Activated naive CD8-positive, alpha-beta T cell treated with anti-CD3 and anti-CD28 coated beads for 36 hours (primary cell): ENCODE measurements at places on chromosomes 4 and X. TPM values are rescaled to one million over a fixed set of nuclear protein-coding genes. Genes with fewer than 3 reads are reported as not detected.

DNA sequence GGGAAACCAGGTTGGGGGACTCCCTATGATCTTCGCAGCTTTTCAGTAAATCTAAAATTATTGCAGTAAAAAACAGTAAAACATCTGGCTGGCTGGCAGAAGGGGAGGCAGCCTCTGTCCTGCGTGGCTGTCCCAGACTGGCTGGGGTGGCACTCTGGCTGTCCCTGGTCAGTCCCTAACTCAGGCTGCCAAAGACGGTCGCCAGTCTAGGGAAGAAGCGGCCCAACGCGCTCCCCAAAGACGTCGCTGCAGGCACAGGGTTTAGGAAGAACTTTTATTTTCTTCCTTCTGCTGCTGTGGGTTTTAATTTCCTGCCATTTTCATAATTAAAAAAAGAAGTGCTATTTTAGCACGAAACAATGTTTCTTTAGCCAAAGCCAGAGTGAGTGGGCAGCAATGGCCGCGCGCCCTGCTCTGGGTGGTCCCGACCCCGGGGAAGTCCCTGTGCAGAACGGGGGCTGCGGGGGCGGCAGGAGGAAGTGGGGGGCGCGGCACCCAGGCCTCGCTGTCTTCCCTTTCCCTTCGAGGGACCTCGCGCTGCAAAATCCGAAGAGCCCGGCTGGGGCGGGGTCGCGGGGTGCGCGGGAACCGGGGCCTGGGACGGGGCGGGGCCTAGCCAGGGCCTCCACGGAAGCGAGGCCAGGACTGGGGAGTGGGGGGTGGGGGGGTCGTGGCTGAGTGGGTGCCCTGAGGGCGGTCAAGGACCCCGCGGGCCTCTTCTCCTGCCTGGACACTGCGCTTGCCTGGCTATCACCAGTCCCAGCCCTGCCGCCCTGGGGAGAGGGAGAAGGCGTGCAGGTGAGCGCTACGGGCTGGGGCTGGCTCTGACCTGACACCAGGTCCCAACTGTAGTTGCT is 6.3 kb upstream of the LETM1 start:
- H3K4me3 ChIP-seq, result peak overlapping the region; percentile 83
- peak overlapping the region; percentile 79 for H3K27ac ChIP-seq
- peaks cover 29% of the 10 kb centered on the region for H3K4me1 ChIP-seq
- DNase-seq, result peak; percentile 66

DNA sequence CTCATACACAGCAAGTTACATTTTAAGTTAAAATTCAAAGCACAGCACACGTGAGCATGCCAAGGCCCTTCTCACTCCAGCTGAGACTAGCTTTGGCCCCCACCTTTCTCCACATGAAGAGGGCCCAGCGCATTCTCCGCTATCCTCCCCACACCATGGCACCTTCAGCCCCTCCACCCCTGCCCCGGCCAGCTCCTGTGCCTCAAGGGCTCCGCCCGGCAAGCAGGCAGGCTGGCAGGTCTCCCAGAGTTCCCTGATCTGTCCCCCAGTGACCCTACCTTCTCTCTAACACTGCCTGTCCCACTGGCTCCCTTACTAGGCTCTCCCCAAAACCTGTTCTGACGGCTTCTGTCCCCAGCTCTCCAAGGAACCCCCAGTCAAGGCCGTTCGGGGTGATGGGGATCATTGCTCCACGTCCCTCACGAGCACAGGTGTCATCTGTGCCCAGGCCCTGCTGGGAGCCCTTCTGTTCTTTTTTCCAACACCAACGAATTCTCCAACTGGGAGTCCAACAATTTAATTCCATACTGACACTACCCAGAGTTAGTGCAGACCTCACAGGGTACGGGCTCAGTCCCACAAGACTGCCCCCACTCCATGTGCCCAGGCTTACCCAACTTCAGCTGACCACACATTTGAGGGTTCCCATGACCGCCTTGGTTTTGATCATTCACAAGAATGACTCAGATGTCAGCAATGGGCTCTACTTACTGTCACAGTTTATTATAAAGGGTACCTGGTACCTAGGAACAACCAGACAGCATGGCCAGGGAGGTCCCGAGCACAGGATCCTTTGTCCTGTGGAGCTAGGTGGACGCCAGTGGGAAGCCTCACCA is 4.2 kb downstream of the LETM1 start:
- H3K27ac ChIP-seq, result no peak overlapping the region
- no peak for DNase-seq
- no peaks in the 10 kb centered on the region for H3K27me3 ChIP-seq
- H3K36me3 ChIP-seq, result peaks cover 19% of the 10 kb centered on the region

DNA sequence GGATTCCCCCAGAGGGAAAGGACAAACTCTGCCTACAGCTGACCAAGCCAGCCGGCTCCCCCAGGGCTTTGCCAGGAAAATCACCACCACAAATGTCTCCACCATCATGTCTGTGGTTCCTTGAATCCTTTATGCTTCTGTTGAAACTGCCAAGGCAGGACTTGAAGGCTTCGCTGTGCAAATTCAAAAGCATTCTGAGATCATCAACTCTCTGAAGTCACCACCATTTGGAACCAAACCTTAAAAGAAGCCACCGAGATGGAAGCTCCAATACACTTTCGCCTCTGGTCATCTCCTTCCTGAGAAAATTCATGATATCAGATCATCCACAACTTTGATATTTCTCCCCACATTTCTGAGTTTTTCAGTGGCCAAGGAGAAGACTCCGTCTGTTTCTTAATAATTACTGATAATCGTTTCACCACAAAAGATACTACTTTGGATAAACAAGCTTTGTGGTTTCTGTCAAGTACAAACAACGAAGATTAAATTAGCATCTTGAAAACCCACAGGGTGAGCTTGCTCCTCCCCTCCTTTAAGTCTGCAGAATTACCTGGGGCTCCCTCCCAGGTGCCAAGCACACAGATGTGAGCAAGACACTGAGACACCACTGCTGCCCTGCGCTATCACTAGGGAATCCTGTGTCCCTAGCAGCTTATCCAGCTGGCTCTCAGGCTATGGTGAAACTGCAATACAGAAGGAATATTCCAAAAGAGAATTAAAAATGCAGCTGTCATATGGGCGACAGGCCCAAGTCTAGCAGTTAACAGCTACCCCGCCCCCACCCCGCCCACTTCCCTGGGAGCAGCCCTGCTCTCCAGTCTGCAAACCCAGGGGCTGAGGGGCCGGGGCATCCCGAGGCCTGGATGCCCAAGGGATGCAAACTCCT is 125.0 kb upstream of the TBL1X start:
- no peak overlapping the region for H3K4me3 ChIP-seq
- no peaks in the 10 kb centered on the region for H3K27me3 ChIP-seq
- H3K4me1 ChIP-seq, result peaks cover 24% of the 10 kb centered on the region
- H3K36me3 ChIP-seq, result no peaks in the 10 kb centered on the region
- H3K27ac ChIP-seq, result peak overlapping the region; percentile 54

RGN gene
- not detected for total RNA-seq

PSAPL1 gene
- not detected for total RNA-seq

GRCh38 chr4:82491251-82491960 is 61.0 kb downstream of the ENOPH1 start:
- DNase-seq, result no peak
- no peaks in the 10 kb centered on the region for H3K27me3 ChIP-seq
- no peak overlapping the region for H3K4me3 ChIP-seq
